Suprapubic skin (tissue), 4 donors: ENCODE measurements at places on chromosomes 5 and 9. TPM values are rescaled to one million over a fixed set of nuclear protein-coding genes. Genes with fewer than 3 reads are reported as not detected.

The TSSK1B gene
- total RNA-seq = not detected

The IFNA13 gene
- total RNA-seq = not detected

The TEX48 gene
- total RNA-seq = not detected

DNA sequence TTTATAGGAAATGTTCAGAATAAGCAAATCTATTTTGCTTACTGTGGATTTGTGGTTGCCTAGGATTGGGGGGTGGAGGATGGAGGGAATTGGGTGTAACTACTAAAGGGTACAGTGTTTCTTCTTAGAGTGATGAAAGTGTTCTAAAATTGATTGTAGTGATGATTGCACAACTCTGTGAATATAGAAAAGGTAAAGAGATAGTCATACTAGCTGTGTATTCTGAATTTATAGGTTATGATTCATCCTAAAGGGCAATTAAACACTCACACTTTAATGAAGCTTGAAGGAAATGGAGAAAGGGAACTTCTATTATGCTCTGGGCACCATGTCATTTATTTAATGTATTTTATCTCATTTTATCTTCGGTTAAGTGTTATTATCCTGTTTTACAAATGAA is 9.9 kb downstream of the TXNDC8 start:
- no peak overlapping the region for H3K27ac ChIP-seq
- H3K27me3 ChIP-seq = no peaks in the 10 kb centered on the region
- no peaks in the 10 kb centered on the region for H3K36me3 ChIP-seq

DNA sequence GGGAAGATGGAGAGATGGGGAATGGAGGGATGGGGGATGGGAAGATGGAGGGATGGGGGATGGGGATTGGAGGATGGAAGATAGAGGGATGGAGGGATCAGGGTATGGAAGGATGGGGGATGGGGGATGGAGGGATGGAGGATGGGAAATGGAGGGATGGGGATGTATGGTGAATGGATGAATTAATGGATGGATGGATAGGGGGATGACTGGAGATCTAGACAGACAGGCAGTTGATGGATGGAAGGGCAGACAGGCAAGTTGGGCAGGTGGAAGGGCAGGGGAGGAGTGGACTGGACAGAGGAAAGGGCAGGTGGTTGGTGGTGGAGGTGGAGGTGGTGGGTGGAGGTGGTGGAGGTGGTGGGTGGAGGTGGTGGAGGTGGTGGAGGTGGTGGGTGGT is 167.2 kb downstream of the C9orf50 start:
- no peak for DNase-seq
- H3K4me1 ChIP-seq = peaks cover 26% of the 10 kb centered on the region
- H3K4me3 ChIP-seq = no peak overlapping the region
- no peaks in the 10 kb centered on the region for H3K27me3 ChIP-seq
- H3K36me3 ChIP-seq = no peaks in the 10 kb centered on the region

DNA sequence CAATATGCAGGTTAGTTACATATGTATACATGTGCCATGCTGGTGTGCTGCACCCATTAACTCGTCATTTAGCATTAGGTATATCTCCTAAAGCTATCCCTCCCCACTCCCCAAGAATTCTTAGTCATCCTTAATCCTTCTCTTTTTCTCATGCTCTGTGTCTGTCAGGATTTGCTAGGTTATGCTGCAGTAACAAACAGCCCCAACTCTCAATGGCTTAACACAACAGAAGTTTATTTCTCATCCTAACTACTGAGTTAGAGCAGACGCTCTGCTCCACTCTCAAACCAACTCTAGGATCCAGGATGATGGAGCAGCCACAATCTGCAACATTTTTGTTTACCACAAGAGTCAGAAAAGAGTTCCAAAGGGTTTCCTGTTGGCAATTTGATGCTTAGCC is 28.2 kb upstream of the FAM169A start:
- H3K27me3 ChIP-seq = no peaks in the 10 kb centered on the region
- no peak overlapping the region for H3K27ac ChIP-seq
- DNase-seq = no peak

DNA sequence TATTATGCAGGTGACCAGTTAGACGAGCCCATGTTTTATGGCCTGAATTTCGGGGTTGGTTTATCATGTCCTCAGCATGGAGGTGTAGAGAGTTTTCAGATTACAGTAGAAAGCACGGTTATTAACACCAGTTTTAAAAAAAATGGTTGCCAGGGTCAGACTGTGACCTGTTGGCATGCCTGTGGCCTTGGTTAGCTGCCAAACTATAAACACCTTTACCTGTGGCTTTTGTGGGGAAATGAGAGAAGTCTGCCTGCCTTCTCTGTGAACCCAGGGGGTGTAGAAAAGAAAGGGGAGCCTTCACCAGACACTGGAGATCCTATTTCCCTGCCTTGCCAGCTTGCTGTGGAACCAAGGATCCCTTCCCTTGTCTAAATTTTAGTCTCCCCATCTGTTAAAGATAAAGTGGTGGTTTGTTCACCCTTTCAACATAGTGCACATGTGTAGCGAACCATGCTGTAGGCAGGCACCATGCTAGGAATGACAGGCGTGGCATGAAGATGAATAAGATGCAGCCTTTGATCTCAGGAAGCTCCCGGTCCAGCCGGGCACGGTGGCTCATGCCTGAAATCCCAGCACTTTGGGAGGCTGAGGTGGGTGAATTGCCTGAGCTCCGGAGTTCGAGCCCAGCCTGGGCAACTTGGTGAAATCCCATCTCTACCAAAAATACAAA is 6.1 kb upstream of the PHF19 start:
- DNase-seq = no peak
- H3K4me1 ChIP-seq = peaks cover 14% of the 10 kb centered on the region
- no peak overlapping the region for H3K27ac ChIP-seq
- H3K27me3 ChIP-seq = no peaks in the 10 kb centered on the region
- no peak overlapping the region for H3K4me3 ChIP-seq
- no peaks in the 10 kb centered on the region for H3K36me3 ChIP-seq
